Airway epithelial cell (primary cell): ENCODE measurements at places on chromosomes 5 and 9. TPM values are rescaled to one million over a fixed set of nuclear protein-coding genes. Genes with fewer than 3 reads are reported as not detected.

Gene PCDHGC4
- total RNA-seq, result 0.05 and 0.21 TPM in 2 replicates

Gene PSAT1
- 58.3 and 61.2 TPM in 2 replicates for total RNA-seq

Gene ORM2
- not detected in 2 replicates for total RNA-seq

Gene OLFM1
- total RNA-seq, result not detected in 2 replicates

Gene ARID3C
- not detected in 2 replicates for total RNA-seq

Gene MAMDC2
- 0.93 and 1.8 TPM in 2 replicates for total RNA-seq

Gene ANKS6
- 11.5 and 22.9 TPM in 2 replicates for total RNA-seq

Gene SOHLH1
- not detected in 2 replicates for total RNA-seq

Gene PCDHA1
- 0.14 TPM in 2 replicates for total RNA-seq

Gene HAPLN1
- not detected in 2 replicates for total RNA-seq

Gene SLC25A46
- total RNA-seq, result 43.6 and 46.2 TPM in 2 replicates

Gene GDF9
- 0.14 TPM in 1 of 2 replicates, not detected in the other for total RNA-seq

Gene CDC20B
- total RNA-seq, result not detected in 2 replicates

Gene SLC4A9
- total RNA-seq, result not detected in 2 replicates

Gene HRH2
- not detected in 2 replicates for total RNA-seq

Gene ELL2
- total RNA-seq, result 109 and 114 TPM in 2 replicates

Gene SPZ1
- total RNA-seq, result not detected in 2 replicates

Gene GFI1B
- not detected in 2 replicates for total RNA-seq

Gene POU5F2
- total RNA-seq, result 0.07 and 0.33 TPM in 2 replicates

Gene CSF1R
- 0.09 TPM in 1 of 2 replicates, not detected in the other for total RNA-seq

Gene PIGO
- total RNA-seq, result 24.5 and 29.1 TPM in 2 replicates

Gene ST8SIA4
- total RNA-seq, result 0.05 and 0.14 TPM in 2 replicates

Gene CCDC112
- total RNA-seq, result 1.9 and 4.3 TPM in 2 replicates

Gene DRD1
- total RNA-seq, result not detected in 2 replicates

Gene SH2D3C
- total RNA-seq, result 0.21 TPM in 1 of 2 replicates, not detected in the other

Gene LCN15
- not detected in 2 replicates for total RNA-seq

Gene SPRY4
- 7.1 and 12.7 TPM in 2 replicates for total RNA-seq

Gene CER1
- total RNA-seq, result not detected in 2 replicates

Gene ROPN1L
- total RNA-seq, result not detected in 2 replicates

Gene FGF18
- not detected in 2 replicates for total RNA-seq

Gene PCDHGB3
- total RNA-seq, result 0.35 and 0.46 TPM in 2 replicates

Gene GALNT12
- total RNA-seq, result 6.5 and 7.0 TPM in 2 replicates

Gene TLR4
- 0.05 TPM in 1 of 2 replicates, not detected in the other for total RNA-seq

Gene PCDHGA6
- 0.37 and 0.63 TPM in 2 replicates for total RNA-seq

Gene LIFR
- total RNA-seq, result 1.1 and 2.2 TPM in 2 replicates

Gene ROR2
- total RNA-seq, result 0.85 and 0.88 TPM in 2 replicates

Gene SLC6A19
- not detected in 2 replicates for total RNA-seq

Gene MLANA
- total RNA-seq, result not detected in 2 replicates

Gene OTULIN
- 28.6 and 36.5 TPM in 2 replicates for total RNA-seq

Gene INSL6
- not detected in 2 replicates for total RNA-seq

Gene RNF180
- total RNA-seq, result 1.9 and 2.3 TPM in 2 replicates

Gene RGS7BP
- 0.19 TPM in 1 of 2 replicates, not detected in the other for total RNA-seq

Gene ACOT12
- total RNA-seq, result not detected in 2 replicates

Gene PRXL2C
- 5.5 and 5.8 TPM in 2 replicates for total RNA-seq

Gene NR2F1
- total RNA-seq, result 0.78 and 1.2 TPM in 2 replicates

Gene QRFP
- not detected in 2 replicates for total RNA-seq

Gene ARHGEF37
- total RNA-seq, result 11.4 and 14.7 TPM in 2 replicates

Gene EQTN
- 0.78 TPM in 1 of 2 replicates, not detected in the other for total RNA-seq

Gene SHOC1
- total RNA-seq, result 0.07 and 0.19 TPM in 2 replicates

Gene ZNF354C
- 1.4 and 2.1 TPM in 2 replicates for total RNA-seq

Gene TTC33
- total RNA-seq, result 6.4 and 7.9 TPM in 2 replicates

Gene GLDC
- 1.4 and 1.7 TPM in 2 replicates for total RNA-seq

Gene TMEM252
- not detected in 2 replicates for total RNA-seq

Gene C8G
- total RNA-seq, result not detected in 2 replicates

Gene SEC61B
- 129 and 178 TPM in 2 replicates for total RNA-seq

Gene TCF7
- total RNA-seq, result 0.74 and 0.85 TPM in 2 replicates

Gene AMBP
- total RNA-seq, result not detected in 2 replicates
